ENCODE measurements at places on chromosomes 5 and 9. TPM values are rescaled to one million over a fixed set of nuclear protein-coding genes. Genes with fewer than 3 reads are reported as not detected.

Gene PCDHA7
- total RNA-seq: under 0.01 TPM

Gene RPP25L
- 15.8 TPM for total RNA-seq

Gene GRXCR2
- total RNA-seq: not detected

Gene GABRG2
- not detected for total RNA-seq

Gene TYRP1
- total RNA-seq: 6,402 TPM

Gene PRR16
- 1.1 TPM for total RNA-seq

Gene ZFP62
- 20.7 TPM for total RNA-seq

Gene COL15A1
- 0.69 TPM for total RNA-seq

Gene NIPAL4
- total RNA-seq: not detected

Gene KCTD16
- not detected for total RNA-seq

Gene FABP6
- not detected for total RNA-seq

Gene MELK
- 64.6 TPM for total RNA-seq

Gene KLHL9
- 39.8 TPM for total RNA-seq

Gene MAN2A1
- total RNA-seq: 57.4 TPM

Measured in melanocyte of skin (primary cell).